Astrocyte (in vitro differentiated cells and primary cell): ENCODE measurements at places on chromosomes 4 and X. TPM values are rescaled to one million over a fixed set of nuclear protein-coding genes. Genes with fewer than 3 reads are reported as not detected.

Gene RXFP1
- 0.14 TPM in 1 of 2 replicates, not detected in the other for total RNA-seq

Gene RTL3
- 0.95 and 1.7 TPM in 2 replicates for total RNA-seq

Gene PAGE5
- total RNA-seq, result not detected in 2 replicates

Gene FOXR2
- total RNA-seq, result not detected in 2 replicates
